GM03348 (cell line): ENCODE measurements at places on chromosomes 2 and 18.

GRCh38 chr2:43810452-43810851 is 28.2 kb downstream of the ABCG5 start:
- no peak for DNase-seq

- peak; percentile 29 for DNase-seq
These were observed 1.3 kb upstream of the LRP2 start for GRCh38 chr2:169363560-169364150.

DNA sequence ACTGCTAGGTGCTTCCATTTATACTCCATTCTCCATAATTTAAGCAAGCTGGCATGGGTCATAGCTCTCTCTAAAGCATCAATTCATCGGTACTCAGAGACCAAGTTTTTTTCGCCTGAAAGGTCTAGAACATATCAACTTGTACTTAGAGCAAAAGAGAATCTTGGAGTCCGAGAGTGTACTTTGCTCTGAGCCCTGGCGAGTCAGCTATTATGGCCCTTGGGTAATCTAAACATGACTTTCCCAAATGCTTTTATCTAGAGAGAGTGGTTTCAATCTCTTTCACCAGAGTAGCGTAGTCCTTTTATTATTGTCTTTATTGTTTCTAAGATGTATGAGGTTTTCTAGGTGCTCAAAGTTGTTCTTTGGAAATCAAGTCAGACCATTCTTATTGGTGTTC is 34.4 kb downstream of the MAIP1 start:
- DNase-seq: no peak

- DNase-seq: peak; percentile 76
These were observed 891 bp upstream of the KHK start for GRCh38 chr2:27085673-27086089.

DNA sequence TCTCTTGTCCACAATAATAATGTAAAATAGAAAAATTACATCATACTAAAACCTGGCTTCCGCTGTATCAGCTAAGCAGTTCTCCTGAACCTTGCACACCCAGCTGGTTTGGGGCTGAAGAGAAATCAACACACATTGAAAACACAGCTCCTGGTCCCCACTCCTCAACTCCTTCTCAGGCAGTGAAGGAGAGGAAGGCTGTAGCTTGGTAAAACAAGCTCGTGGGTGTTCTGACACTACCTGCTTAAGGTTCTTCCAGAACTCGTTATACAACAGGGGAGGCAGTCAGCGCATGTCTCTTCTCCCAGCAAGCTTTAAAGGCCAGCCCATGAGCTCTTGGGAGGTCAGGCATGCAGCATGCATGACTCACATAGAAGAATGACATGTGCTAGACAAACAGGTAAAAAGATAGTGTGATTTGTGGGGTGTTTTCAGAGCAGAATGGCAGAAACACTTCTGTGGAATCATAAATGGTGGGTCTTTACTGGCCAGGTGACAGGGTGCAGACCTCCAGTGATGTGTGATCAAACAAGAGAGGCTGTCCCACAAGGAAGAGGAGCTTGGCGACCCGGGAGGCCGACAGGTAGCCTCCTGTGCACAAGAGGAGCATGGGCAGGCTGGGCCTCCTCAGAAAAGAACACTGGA is 69.1 kb downstream of the UXS1 start:
- DNase-seq: no peak

DNA sequence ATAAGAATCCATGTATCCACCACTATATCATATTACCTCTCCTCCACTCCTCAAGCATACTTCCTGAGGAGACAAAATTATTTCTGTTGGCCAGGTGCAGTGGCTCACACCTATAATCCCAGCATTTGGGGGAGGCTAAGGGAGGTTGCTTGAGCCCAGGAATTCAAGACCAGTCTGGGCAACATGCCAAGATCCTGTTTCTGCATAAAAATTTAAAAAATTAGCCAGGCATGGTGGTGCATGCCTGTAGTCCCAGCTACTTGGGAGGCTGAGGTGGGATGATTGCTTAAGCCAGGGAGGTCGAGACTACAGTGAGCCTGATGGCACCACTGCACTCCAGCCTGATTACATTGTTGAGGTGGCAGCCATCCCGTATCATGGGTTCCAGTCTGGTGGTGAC is 9.2 kb downstream of the INHA start:
- no peak for DNase-seq

GRCh38 chr2:201532686-201533304 is 81.3 kb downstream of the STRADB start:
- peak; percentile 59 for DNase-seq
